Activated naive CD4-positive, alpha-beta T cell treated with anti-CD3 and anti-CD28 coated beads for 36 hours (primary cell): ENCODE measurements at places on chromosomes 3 and 15.

DNA sequence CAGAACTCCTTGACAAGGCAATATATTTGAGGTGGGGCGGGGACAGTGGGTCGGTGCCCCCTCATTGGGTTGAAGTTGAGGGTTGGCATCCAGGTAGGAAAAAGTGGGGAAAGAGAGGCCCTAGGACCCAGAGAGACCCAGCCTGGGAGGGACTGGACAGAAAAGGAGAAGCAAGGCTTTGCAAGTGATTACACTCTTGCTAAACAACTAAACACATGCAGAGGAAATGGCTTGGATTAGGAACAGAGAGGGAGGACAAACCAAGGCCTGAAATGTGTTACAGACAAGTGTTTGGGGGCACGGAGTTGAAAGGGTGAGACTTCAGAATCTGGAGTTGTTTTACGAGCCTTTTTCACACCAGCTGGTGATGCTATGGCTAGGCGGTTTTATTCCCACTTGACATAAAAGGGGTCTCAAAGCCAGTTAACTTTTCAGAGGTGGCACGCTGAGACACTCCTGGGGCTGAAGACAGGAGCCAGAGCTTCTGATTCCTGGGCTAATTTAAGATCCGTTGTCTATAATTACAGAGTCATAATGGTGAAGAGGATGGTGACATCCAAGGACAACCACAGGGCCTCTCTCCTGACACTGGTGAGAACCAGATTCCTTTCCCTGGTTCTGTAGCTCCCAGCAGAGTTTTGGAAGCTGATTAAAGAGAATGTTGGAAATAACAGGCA lies 7.7 kb upstream of the KCTD6 start:
- no peak overlapping the region for H3K4me3 ChIP-seq
- no peaks in the 10 kb centered on the region for H3K4me1 ChIP-seq
- no peak overlapping the region for H3K27ac ChIP-seq
- no peak for DNase-seq
- no peaks in the 10 kb centered on the region for H3K36me3 ChIP-seq

- no peak overlapping the region for H3K27ac ChIP-seq
- H3K4me3 ChIP-seq, result no peak overlapping the region
- H3K27me3 ChIP-seq, result peaks cover 5% of the 10 kb centered on the region
- H3K36me3 ChIP-seq, result no peaks in the 10 kb centered on the region
- H3K4me1 ChIP-seq, result no peaks in the 10 kb centered on the region
Measured at GRCh38 chr3:157420606-157421130, 16.0 kb upstream of the PTX3 start.

DNA sequence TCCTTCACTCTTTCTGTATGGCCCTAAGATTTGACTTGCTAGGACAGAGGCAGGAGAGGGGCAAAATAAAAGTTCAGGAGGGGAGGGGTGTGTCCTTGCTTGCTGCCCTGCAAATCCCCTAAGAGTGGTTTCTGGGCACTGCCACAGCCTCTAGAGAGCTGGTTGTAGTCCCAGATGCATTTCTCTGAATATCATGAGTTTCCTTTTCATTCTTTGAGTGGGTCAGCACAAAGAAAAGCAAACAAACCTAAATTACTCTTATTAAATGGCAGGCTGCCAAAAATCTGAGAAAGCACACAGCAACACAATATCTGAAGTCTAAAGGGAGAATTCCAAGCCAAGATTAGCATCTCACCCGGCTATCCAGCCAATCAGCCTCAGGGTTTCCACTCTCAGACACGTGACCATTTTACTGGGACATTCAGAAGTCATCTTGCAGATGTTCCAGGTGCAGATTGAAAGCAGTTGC lies 919.3 kb downstream of the TUSC7 start:
- no peaks in the 10 kb centered on the region for H3K36me3 ChIP-seq
- no peak overlapping the region for H3K27ac ChIP-seq
- DNase-seq, result no peak
- no peak overlapping the region for H3K4me3 ChIP-seq
- no peaks in the 10 kb centered on the region for H3K27me3 ChIP-seq

- H3K27me3 ChIP-seq, result no peaks in the 10 kb centered on the region
- H3K36me3 ChIP-seq, result peaks cover 71% of the 10 kb centered on the region
- H3K27ac ChIP-seq, result peak overlapping the region; percentile 98
- peaks cover 92% of the 10 kb centered on the region for H3K4me1 ChIP-seq
- H3K4me3 ChIP-seq, result peak overlapping the region; percentile 56
Measured at GRCh38 chr3:30644615-30645014, 38.2 kb downstream of the TGFBR2 start.

- no peaks in the 10 kb centered on the region for H3K36me3 ChIP-seq
- DNase-seq, result no peak
- no peak overlapping the region for H3K27ac ChIP-seq
- H3K4me1 ChIP-seq, result no peaks in the 10 kb centered on the region
- H3K4me3 ChIP-seq, result no peak overlapping the region
- peaks cover 23% of the 10 kb centered on the region for H3K27me3 ChIP-seq
Measured at GRCh38 chr15:37079726-37080125, 20.6 kb downstream of the MEIS2 start.

GRCh38 chr15:61256231-61256630 lies 27.1 kb upstream of the RORA start:
- DNase-seq, result no peak
- peaks cover 11% of the 10 kb centered on the region for H3K27me3 ChIP-seq
- H3K27ac ChIP-seq, result no peak overlapping the region

DNA sequence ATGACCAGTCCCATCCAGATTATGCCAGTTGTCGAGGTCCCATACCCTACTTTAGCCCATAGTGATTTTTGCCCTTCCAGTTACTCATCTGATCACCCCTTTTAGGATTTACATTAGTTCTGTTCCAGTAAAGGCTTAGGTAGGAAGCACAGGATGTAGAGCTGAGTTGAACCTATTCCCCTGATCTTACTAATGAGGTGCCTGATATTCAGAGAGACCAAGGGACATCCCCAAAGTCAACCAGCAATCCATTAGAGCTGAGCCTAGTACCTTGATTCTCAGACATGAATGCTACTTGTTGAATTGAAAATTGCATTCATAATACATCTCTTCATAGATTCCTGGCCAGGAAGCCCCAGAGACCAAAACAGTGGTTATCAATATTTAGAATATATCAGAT lies 24.7 kb downstream of the CTDSPL start:
- no peak overlapping the region for H3K4me3 ChIP-seq
- no peaks in the 10 kb centered on the region for H3K4me1 ChIP-seq
- DNase-seq, result no peak

- H3K36me3 ChIP-seq, result no peaks in the 10 kb centered on the region
- DNase-seq, result no peak
- H3K4me1 ChIP-seq, result no peaks in the 10 kb centered on the region
- H3K27me3 ChIP-seq, result no peaks in the 10 kb centered on the region
- no peak overlapping the region for H3K27ac ChIP-seq
Measured at GRCh38 chr3:126308394-126309125, 48.6 kb downstream of the KLF15 start.

GRCh38 chr3:108292450-108292849 lies 3.9 kb upstream of the HHLA2 start:
- H3K4me3 ChIP-seq, result no peak overlapping the region
- H3K27ac ChIP-seq, result peak overlapping the region; percentile 70
- H3K4me1 ChIP-seq, result peaks cover 59% of the 10 kb centered on the region
- H3K36me3 ChIP-seq, result no peaks in the 10 kb centered on the region
- DNase-seq, result no peak
